ENCODE measurements at places on chromosomes 3 and 15.

- no peak for DNase-seq
Measured at GRCh38 chr3:104717828-104718196, 648.9 kb upstream of the ALCAM start.

DNA sequence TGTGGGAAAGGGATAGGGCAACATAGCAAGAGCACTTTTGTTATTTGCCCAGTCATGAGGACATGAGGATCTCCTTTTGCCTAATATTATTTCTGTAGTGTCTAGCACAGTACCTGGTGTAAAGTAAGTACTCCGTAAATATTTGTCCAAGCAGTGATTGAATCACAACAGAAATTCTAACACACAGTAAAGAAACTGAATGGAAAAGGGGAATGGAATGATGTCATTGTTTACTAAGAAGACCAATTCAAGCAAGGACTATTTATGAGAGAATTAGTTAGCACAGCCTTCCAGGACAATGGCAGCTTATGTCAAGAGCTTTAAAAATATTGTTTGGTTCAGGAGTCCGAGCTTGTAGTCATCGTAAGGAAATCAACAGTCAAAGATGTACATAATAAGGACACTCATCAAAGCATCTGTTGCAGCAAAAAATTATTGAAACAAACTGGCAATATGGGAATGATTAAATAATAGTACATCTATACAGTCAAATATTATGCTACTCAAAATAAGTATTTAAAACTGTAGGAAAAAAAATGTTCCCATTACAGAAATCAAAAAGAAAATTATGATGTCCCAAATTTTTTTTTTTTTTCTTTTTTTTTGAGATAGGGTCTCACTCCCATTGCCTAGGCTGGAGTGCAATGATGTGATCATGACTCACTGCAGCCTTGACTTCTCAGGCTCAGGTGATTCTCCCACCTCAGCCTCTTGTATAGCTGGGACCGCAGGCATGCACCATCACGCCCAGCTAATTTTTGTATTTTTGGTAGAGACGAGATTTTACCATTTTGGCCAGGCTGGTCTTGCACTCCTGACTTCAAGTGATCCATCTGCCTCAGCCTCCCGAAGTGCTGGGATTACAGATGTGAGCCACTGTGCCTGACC lies 17.9 kb downstream of the CAPN7 start:
- no peak for DNase-seq

DNA sequence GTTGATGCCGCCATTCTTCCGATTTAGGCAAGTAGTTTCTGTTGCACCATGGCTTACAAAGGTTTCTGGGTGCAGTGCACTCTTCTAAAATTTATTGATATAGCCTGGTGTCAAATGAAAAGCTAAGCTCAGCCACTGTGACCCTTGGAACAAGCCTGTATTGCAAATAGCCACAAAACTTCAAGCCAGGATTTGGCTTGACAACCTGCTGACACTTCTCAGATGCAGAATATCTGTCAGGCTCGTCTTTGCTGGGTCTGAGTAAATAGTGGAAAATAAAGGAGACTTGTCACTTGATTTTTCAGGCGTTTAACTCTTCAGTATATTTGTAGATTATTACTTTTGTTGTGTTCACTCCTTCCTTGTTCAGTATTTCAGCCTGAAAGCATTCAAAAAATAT lies 871.8 kb downstream of the OTOL1 start:
- no peak for DNase-seq

- no peak for DNase-seq
Measured at GRCh38 chr15:64485796-64486195, 25.4 kb downstream of the ZNF609 start.

GRCh38 chr3:47385007-47385406 lies 4.2 kb downstream of the PTPN23 start:
- no peak for DNase-seq

- no peak for DNase-seq
Measured at GRCh38 chr3:65478551-65479500, 559.9 kb downstream of the MAGI1 start.

DNA sequence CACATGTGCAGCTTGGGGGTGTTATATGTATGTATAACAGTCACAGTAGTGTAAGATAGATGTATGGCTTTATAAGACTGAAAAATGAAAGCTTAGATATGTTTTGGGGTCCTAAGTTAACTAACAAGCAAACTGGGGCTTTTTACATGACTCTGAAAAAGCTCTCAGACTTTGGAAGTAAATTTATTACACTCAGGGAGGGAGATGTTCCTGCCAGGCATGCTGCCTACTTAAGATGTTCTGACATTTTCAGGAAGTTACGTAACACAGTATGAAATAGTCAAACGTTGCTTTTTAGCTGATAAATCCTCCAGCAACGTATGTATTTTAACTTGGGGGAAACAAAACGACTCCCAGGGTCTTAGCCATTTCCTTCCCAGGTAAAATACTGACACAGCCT lies 1.7 kb upstream of the IFT57 start:
- no peak for DNase-seq

GRCh38 chr3:23928524-23928923 lies 11.6 kb downstream of the RPL15 start:
- no peak for DNase-seq

GRCh38 chr3:19114461-19114860 lies 33.8 kb upstream of the KCNH8 start:
- no peak for DNase-seq

GRCh38 chr3:151290673-151291072 lies 12.3 kb upstream of the P2RY14 start:
- no peak for DNase-seq

- DNase-seq: no peak
Measured at GRCh38 chr15:75073197-75073596, 49.8 kb downstream of the PPCDC start.
